COR-L47 (cell line): ENCODE measurements at places on chromosomes 5 and 9.

DNA sequence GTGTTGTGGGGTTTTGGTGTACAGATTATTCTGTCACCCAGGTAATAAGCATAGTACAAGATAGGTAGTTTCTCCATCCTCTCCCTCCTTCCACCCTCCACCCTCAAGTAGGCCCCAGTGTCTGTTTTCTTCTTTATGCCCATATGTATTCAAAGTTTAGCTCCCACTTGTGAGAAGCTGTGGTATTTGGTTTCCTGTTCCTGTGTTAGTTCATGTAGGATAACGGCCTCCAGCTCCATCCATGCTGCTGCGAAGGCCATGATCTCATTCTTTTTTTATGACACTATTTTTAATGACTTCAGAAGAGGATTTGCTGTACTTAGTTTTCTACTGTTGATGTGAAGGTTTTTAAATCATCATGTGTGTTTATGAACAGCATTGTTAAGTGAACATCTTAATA, 11.9 kb downstream of the CCDC180 start:
- no peak for DNase-seq

DNA sequence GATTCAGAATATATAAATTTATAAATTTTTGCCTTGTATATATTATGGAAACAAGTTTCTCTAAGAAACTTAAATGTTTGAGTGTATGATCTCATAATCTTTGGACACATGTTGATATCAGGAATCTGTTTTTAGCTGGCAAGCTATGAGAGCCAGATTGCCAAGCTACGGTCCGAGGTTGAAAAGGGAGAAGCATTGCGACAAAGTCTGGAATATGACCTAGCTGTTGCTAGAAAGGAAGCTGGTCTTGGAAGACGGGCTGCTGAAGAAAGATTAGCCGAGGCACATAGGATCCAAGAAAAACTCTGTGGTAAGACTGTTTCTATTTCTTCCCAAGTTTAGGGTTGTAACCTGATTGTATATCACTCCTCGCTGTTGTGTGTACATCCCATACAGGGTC, 25.9 kb downstream of the CCDC171 start:
- no peak for DNase-seq

DNA sequence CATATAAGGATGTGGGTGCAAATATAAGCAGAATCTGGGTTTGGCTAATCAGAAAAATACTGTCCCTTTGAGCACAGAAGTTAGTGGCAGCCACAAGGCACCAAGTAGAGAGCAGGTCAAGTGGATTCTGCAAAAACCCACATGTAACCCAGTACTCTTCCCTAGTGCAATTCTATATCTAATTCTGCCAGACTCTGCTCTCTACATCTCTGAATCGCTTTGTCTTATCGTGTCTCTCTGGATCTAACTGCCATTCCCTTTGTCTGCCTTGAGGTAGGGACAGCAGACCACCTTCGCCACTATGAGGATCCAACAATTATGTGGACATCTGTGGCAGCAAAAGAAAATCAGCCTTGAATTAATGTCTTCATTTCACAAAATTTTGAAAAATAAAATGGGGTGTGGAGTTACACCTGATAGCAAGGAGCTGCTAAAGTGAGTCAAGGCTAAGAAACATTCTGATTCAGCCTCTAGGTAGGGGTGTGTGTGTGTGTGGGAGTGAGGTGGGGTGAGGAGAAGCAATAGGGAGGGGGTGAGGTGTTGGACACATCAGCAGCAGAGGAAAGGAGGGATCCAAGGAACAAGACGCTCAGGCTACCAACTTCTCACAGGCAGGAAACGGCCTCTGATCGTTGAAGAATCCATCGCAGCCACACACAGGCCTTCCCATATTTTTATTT, 33.7 kb upstream of the ZNF366 start:
- no peak for DNase-seq

DNA sequence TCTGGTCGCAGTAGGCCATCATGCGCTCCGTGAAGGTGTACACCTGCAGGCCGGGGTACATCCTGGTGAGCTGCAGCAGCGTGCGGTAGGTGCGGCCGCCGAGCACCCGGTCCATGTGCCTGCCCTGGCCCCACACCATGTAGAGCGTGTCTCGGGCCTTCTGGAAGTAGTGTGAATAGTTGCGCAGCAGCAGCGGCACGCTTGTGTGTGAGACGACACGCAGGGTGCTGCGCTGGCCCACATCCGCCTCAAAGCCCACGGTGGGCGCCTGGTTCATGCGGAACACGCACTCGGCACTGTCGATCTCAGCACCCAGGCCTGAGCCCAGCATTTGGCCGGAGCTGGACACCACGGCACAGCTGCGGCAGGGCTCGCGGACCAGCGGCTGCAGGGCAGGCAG, 4.5 kb downstream of the ST6GALNAC4 start:
- no peak for DNase-seq

DNA sequence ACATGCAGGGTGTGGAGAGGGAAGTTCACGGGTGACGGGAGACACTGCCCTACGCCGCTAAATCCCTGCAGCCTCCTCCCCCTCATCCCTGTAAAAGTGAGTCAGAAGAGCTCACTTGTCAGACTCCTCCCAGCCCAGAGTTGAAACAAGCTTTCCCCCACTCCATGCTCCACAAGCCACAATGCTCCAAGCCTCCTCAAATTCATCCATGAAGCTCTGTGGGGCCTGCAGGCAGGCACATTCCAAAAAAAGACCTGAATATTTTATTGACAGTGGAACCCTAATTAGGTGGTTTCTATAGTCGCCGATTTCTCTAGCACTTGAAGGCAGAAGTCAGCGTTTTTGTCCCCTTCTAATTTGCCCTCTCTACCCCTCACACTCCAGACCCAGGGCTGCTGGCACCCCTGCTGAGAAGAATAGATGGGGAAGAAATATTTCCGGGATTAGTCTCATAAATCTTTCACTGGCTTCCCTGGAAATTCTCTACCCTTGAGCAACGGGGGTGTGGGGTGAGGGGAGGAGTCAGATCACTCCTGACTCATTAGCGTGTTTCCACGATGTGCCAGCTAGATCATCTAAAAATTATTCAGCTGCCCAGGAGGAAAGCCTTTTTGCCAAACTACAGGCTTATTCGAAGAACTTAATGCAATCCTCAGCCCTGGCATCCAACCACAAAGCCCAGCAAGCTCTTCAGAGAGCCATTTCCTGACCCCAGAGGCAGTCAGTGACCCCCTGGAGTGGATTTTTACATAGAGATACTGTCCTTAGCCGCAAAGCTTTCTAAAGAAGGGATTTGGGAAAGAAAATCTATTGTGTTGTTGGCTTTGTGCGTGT, 97.1 kb downstream of the ENC1 start:
- peak; percentile 15 for DNase-seq

DNA sequence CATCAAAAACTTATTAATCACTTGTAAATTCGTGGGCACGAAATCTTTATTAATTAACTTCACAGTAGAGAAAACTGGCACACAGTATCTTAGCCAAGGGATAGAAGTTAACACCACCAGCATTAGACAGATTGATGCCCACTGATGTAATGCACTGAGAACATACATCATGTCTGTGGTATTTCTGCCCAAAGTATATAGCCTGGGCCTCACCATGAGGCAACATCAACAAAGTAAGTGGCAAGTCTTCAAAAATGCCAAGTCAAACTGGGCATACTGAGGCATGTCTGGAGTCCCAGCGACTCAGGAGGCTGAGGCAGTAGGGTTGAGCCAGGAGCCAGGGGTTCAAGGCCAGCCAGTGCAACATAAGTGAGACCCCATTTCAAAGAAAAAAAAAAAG, 79.5 kb downstream of the GLIS3 start:
- no peak for DNase-seq

DNA sequence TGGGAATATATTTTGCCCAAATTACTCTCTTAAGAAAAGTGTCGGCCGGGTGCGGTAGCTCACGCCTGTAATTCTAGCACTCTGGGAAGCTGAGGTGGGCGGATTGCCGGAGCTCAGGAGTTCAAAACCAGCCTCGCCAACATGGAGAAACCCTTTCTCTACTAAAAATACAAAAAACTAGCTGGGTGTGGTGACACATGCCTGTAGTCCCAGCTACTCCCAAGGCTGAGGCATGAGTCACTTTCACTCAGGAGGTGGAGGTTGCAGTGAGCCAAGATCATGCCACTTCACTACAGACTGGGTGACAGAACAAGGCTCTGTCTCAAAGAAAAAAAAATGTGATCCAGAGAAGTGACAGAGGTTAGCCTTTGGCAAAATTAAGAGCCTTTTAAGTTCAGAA, 26.4 kb upstream of the TMEM171 start:
- no peak for DNase-seq

GRCh38 chr5:98781964-98782363, 8.5 kb downstream of the RGMB start:
- no peak for DNase-seq

- no peak for DNase-seq
Measured at GRCh38 chr9:136666372-136667213, 3.9 kb downstream of the EGFL7 start.

DNA sequence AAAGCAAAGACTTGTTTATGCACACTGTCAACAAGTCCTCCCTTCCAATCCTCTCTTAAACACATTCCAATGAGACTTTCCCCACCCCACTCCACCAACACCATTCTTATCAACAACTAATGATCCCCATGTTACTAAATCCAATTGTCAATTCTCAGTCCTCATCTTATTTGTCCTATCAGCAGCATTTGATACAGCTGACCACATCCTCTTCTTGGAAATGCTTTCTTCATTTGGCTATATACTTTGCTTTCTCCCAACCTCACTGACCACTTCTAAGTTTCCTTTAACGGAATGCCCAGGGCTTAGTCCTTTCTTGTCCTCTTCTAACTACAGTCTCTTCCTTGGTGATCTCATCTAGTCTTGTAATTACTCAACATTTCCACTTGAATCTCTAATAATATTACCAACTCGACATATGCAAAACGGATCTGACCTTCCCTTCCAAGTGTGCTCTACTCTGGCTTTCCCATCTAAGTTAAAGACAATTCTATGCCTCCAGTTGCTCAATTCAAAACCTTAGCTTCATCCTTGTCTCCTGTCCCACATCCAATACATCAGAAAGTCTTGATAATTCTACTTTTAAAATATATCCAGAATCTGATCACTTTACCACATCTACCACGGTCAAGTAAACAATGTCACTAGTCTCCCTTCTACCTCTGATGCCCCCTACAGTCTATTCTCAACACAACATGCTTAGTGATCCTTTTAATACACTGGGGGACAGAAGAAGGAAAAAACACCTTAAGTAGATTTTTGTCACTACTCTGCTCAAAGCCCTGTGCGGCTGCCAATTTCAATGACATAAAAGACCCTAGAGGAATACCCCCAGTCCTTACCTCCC, 25.5 kb downstream of the AGTPBP1 start:
- no peak for DNase-seq

DNA sequence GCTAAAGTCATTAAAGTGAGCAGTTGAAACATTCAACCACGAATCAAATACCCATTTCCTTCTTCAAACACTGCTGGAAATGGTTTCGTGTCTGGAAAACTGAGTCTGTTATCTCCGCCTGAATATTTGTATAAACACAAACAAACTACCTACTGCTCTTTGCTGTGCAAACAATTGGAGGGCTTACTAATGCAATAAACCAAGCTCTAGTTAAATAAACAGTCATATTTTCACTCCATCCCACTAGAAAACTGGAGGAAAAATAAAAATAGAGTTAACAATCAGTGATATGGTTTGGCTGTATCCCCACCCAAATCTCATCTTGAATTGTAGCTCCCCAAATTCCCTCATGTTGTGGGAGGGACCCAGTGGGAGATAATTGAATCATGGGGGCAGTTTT, 397.6 kb downstream of the RASEF start:
- no peak for DNase-seq

GRCh38 chr5:74415695-74416102, 224.8 kb downstream of the ENC1 start:
- DNase-seq = no peak

GRCh38 chr5:6365977-6366590, 12.3 kb downstream of the MED10 start:
- DNase-seq = peak; percentile 12

- no peak for DNase-seq
Measured at GRCh38 chr5:139910036-139910435, 114.4 kb downstream of the PSD2 start.

DNA sequence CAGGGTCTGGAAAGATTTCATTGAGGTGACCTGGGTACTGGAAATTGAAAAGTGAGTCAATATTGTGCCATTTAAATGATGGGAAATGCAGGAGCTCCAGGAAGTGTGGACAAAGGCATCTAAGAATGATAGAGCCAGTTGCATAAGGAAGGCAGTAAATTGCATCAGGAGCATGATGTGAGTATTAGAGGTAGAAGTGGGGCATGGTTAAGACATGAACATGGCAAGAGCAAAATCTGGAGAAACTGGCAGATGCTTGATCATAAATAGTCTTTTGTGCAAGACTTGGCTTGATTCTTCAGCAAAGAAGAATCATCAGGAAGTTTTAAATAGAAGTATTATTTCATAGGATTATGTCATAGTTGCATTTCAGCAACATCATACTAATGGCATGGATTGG, 157.4 kb upstream of the PUM3 start:
- no peak for DNase-seq

DNA sequence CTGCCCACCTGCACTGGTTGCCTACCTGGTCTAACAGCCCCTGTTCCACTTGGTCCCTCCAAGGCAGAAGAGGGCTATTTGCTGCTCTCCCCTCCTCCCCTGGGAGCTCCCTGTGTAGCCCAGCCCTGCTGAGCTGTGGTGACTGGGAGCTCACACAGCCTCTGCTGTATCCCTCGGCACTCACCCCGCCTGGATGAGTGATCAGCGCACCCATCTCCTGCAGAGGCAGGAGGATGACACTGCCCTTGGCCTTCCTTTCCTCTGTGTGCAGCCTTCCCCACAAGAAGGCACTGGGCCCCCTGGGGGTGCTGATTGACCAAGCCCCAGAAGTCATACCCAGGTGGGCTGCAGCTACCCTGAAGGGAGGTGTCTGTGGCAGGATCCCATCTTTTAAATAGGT, 134.2 kb downstream of the ADAMTS2 start:
- no peak for DNase-seq

GRCh38 chr5:149932445-149933350, 11.9 kb downstream of the PDE6A start:
- DNase-seq = peak; percentile 55

GRCh38 chr9:107717529-107718314, 228.2 kb upstream of the KLF4 start:
- no peak for DNase-seq

- DNase-seq = no peak
Measured at GRCh38 chr9:131337131-131337848, 47.8 kb downstream of the PLPP7 start.

- DNase-seq = no peak
Measured at GRCh38 chr5:5886812-5887486, 464.5 kb downstream of the ICE1 start.

DNA sequence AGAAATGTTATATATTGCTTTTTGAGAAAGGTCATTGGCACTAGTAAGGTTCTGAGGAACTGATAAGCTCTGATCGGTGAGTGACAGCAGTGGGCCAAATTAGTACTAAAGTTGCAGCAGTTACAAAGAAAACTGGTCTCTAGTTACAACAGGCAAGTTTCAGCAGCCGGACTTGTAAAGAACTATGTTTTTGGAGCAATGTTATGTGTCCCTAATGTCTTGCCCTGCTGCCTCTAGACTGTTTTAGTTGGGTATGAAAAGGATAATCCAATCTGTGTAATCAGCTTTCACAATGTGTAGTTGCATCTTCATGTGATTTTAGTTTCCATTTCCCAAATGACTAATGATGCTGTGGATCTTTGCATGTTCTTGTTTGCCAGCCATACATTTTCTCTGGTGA, 113.5 kb downstream of the CAMK4 start:
- DNase-seq = no peak
